ENCODE measurements at places on chromosomes 7 and 10.

- no peak for DNase-seq
Measured at GRCh38 chr10:131022981-131023380, 288.5 kb downstream of the TCERG1L start.

GRCh38 chr10:4519658-4520402 lies 306.2 kb upstream of the AKR1E2 start:
- no peak for DNase-seq

GRCh38 chr7:27115221-27116026 lies 12.9 kb upstream of the HOXA2 start:
- no peak for DNase-seq

DNA sequence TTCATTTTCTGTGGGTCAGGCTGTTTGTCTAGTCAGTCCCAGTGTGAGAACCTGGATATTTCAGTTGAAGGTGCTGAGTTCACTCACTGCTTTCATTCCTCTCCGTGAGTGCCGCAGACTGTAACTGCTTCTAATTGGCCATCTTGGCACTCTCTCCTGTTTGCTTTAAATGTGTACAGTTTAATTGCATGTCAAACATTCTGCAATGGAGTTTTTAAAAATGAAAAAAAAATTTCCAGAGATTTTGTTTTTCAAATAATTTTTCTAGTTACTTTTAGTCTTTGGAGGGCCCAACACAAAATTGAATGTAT lies 87.8 kb downstream of the CCSER2 start:
- no peak for DNase-seq

DNA sequence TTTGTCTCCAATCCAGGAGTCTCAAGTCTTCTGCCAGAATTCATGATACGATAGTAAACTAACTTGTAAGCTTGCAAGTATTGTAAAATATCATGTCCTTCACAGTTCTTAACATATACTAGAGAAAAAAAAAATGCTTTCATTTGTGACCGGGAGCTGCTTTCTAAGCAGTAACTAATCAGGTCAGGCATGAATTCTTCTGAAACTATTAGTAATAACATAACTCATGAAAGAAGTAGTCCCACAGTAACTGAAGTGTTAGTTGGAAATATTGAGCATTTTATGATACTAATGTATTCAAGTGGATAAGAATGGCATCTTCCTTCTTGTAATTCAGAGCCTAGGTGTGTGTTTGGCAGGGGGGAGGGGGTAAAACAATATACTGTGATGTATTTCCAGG lies 665.6 kb downstream of the DNAJB9 start:
- no peak for DNase-seq

GRCh38 chr7:38889079-38889478 lies 19.9 kb downstream of the VPS41 start:
- DNase-seq = no peak

DNA sequence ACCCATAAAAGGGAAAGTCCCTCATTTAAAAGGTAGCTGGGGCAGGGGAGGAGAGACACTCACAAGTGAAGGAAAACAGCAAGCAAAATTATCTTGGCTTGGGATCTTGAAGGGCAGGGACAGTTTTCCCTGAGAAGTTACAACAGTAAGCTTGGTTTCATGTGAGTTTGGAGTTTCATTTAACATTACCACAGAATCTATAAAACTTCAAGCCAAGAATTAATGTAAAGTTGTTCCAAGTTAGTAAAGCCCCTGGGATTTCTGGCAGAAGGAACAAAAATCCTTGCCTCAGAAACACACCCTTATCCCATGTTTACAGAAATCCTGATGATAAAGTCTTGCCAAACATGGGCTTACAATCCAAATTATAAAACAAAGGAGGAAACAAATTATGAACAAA lies 19.2 kb downstream of the CRPPA start:
- DNase-seq = no peak

DNA sequence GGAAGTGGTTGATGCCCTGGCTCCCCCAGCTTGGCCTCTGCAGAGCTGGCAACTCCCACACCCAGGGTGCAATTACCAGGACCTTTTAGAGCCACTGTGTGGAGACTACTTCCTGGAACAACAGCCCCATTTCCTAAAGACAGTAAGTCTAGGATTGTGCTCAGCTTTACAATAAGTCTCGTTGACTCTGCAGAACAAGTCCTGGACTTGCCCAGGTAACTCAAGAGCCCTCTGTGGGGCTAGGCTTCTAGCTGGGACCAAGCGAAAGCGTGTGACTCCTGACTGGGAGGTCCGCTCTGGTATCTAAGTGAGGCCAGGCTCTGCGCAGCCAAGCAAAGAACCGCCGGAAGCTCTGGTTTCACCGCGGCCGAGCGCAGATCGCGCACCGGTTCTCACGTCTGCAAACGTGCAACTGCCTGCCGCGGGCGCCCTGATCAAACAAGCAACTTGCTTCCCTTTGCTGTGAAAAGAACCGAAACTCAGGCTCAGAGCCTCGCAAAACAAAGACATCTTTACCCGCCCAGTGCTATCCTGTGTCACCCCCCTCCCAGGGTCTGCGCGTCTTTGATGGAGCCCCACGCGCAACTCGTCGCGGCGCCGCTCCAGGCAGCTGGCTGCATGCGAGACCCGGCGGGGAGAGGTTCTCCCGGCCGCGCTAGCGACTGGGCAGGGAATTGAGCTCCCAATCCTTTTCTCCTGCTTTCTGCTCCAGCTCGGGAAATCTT lies 4.4 kb upstream of the PDLIM1 start:
- peak; percentile 55 for DNase-seq

DNA sequence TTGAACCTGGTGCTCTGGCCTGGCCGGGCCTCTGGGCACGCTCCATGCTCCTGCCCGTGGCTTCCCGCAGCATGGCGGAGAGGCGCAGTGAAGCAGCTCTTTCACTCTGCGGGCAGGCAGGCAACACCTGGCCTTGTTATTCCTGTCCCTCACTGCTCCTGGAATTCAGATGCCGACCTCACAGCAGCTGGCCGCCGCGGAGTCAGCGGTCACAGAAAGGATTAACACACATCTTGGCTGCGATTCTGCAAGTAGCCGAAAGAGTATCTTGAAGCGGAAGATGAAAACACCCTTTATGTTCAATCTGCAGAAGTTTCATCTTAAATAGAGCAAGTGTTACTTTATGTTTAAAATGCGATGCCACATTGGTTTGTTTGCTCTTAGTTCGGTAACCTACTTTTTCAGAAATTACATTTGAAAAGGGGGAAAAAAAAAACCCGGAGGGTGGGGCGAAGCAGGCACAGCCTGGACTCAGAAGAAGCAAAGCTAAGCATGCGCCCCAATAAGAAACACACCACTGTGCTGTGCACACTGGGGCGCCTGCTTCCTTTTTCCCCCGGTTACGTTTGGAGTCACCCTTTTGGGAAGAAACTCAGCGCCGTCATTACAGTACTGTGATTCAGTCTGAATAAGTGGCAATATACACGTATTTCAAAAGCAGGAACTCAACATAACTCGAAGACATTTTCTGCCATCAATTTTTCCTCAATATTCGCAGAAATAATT lies 42.3 kb downstream of the BRI3 start:
- DNase-seq = peak; percentile 21

- no peak for DNase-seq
Measured at GRCh38 chr10:74766501-74766900, 59.9 kb upstream of the KAT6B start.

GRCh38 chr10:118908557-118909256 lies 120.8 kb upstream of the NANOS1 start:
- DNase-seq = no peak

DNA sequence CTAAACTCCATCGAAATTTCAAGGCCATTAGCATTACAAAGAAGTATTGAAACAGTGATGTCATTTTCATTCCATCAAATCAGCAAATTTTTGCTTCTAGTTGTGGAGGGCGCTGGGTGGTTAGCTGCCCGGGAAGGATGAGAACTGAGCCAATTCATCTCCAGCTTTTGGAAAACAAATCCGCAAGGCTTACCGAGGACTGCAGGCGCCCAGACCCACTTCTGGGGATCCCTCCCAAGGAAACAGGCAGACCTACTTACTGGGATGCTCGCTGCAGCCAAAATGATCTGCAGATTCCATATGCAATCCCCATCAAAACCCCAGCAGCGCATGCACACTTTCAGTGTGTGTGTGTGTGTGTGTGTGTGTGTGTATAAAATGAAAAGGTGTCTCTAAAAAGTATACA lies 19.2 kb downstream of the TNRC18 start:
- no peak for DNase-seq

DNA sequence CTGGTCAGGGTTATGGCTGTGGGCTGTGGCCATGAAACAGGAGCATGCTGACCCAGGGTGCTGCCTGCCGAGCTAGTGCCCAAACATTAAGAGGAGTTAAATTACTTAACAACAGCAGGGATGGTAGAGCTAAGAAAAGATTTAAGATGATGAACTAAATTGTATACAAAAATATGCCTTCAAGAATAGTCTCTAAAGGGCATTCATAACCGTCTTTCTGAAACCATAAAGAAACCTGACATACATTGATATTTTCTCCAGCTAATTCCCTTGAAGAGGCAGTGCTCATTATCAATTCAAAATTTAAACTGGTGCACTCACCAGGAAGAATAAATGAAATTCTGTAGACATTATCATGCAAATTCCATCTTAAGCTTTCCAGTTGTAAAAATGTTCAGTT lies 265.8 kb upstream of the TAC1 start:
- DNase-seq = no peak

DNA sequence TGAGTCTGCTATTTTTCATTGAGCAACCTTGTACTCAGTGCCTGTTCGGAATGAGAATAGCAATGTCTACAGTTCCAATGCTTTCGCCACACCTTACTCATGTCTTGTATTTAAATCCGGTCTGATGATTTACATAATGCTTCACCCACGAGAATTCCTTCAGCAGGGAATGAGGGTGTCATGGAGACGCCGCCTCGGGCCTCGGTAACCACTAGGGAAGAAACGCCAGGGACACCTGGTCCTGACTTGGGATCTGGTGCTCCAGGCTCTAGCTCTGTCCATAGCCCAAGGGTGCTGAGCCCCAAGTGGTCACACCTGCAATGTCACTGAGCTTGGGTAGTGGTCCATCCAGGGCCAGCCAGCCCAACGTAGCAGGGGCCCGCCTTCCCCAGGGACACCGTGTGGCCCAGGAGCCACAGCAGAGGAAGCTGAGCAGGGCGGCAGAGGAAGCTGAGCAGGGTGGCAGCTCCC lies 37.4 kb downstream of the PRKAG2 start:
- no peak for DNase-seq

DNA sequence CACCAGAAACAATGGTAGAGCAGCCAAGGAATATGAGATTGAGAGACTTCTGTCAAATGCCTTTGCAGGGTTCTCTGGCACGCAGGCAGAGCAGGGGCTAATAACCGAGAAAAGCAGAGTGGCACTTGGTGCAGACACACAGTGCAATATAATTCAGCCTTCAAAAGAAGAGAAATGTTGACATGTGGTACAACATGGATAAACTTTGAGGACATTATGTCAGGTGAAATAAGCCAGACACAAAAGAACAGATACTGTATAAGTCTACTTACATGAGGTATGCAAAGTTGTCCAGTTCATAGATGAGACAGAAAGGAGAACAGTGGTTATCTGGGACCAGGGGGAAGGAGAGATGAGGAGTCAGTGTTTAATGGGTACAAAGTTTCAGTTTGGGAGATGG lies 41.8 kb downstream of the ITIH5 start:
- DNase-seq = no peak

DNA sequence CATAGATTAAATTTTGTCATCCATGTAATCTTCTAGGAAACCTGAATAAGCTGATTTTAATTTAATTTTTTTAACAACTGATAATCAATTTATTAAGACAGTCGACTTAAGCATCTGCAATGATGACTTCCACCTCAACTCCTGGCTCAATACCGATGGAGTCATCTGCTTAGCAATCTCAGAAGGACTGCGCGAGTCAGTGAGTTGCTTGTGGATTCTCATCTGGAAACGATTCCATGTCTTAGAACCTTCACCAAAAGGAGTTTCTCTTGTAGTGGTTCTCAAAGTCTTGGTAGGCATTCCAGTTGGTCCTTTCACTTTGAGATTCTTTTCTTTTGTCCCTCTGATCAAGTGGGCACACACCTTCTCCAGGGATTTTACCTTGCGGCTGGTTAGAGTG lies 85.5 kb downstream of the XRCC2 start:
- DNase-seq = no peak

DNA sequence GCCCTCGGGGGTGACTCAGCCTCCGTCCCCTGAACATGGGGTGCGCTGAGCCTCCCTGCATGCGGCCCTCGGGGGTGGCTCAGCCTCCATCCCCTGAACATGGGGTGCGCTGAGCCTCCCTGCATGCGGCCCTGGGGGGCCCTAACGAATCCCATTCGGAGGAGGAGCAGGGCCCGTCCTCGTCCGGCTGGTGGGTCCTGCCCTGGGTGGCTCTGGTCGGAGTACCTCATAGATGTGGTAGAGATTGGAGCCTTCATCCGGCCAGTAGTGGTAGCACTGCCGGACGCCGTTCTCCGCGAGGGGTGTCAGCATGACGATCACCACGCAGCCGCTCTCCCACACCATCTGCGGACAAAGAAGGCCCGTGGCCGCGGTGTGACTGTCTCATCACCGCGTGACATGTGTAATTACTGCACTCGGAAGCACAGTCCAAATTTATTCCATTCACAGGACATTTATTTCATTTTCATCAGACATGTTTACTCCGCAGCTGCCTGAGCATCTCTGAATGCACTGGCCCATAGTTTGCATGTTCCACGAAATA lies 241.1 kb downstream of the DNAJB6 start:
- DNase-seq = no peak

GRCh38 chr7:53642866-53643265 lies 607.4 kb downstream of the POM121L12 start:
- no peak for DNase-seq

- DNase-seq = no peak
Measured at GRCh38 chr7:778968-779451, 51.9 kb upstream of the PRKAR1B start.

DNA sequence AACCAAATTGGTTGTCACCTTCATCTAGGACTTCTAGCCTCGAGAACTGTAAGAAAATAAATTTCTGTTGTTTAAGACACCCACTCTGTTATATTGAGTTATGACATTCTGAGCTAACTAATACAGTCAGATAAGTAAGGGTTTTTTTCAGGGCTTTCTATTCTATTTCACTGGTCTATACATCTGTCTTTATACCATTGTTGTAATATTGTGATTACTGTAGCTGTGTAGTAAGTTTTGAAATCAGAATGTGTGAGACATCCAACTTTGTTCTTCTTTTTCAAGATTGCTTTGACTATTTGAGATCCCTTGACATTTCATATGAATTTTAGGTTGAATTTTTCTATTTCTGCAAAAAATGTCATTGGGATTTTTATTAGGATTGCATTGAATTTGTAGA lies 7.5 kb downstream of the IFIT1 start:
- DNase-seq = no peak

DNA sequence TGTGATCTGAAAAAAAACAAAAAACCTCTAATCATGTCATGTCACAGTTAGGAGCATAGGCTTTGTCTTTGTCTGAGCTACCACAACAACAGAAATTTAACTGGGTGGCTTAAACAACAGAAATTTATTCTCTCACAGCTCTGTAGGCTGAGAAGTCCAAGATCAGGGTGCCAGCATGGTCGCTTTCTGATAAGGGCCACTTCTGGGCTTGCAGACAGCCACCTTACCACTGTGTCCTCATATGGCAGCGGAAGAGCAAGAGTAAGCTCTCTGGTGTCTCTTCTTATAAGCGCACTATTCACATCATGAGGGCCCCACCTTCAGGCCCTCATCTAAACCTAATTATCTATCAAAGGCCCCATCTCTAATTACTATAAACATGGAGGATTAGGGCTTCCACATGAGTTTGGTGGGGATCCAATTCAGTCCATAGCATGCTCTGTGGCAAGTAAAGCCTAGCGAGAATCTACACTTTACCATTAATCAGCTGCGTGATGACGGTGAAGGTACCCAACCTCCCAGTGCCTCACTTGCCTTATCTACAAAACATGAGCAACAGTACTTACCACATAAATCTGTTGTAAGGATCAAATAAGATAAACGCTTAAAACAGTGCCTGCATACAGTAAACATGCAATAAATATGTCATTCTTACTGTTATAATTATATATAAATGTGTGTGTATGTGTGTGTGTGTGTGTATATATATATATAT lies 17.3 kb downstream of the ZNF438 start:
- DNase-seq = no peak
